ENCODE measurements at places on chromosomes 2 and 18.

DNA sequence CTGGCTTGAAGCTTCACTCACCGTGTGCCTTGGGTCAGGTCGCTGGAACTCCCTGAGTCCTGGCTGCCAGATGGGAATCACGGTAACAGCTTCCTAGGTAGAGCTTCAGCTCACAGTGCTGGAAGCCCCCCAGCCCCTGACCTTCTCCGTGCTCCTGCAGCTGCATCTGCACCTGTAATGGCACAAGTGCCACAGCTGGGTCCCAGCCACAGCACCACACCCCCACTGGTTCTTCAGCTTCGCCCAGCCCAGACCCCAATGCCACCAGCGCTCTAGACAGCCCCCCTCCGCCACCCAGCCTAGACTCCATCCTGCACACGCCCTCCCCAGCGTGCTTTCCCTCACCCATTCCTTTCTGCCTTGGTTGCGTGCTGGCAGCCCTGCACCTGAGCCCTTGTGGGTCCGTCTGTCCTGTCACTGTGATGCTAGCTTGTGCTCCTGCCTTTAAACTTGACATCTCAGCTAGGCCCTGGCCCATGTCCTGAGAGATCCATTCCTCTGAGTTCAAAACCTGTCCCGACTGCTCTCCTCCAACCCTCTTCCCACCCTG is 7.6 kb upstream of the ESPNL start:
- no peak for DNase-seq

DNA sequence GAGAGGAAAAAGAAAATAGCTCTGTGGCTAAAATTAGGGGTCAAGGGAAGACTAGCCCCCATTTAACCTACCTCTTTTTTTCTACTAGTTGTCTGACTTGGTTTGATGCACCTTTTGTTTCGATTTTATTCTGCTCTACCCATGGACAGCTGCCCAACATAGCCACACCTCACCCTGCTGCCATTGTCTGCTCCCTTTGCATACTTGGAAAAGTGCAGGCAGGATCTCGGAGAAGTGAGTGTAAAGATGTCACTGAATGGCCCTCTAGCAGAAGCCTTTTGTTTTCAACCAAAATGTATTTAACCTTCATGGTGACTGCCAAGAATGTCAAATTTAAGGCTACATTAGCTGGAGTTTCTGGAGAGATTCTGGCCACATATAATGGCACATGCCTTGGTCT is 62.9 kb downstream of the SETBP1 start:
- DNase-seq, result no peak

DNA sequence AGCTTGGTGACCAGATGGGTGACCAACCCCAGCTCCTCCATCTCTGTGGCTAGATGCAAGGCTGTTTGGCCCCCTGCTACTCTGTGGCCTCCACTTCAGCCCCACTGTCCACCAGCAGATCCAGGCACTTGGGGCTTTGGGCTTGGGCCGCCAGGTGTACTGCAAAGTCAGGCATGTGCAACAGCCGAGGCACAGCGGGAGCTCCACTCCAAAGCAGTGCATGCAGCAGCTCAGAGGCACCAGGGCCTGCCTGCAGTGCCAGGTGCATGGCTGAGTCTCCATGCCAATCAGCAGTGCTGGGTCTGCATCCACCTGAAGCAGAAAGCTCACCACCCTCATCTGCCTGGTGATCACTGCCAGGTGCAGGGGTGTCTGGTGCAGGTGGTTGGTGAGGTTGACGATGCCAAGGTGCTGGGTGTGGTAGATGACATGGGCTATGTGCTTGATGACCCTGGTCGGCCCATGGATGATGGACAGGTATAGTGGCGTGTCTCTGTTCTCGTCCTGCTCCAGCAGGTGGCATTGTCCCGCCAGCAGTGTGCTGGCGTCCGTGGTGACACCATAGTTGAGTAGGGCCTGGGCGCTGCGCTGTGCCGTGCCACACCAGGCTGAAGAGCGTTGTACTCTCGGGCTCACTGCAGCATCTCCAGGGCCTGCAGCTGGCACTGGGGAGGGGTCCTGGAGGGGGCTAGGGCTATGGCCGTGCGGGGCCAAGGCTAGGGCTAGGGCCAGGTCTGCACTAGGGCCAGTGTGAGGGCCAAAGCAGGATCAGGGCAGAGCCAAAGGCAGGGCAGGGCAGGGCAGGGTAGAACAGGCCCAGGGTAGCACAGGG is 1.0 kb upstream of the ANKRD62 start:
- DNase-seq, result no peak

- DNase-seq, result no peak
Measured at GRCh38 chr2:152106464-152106863, 7.6 kb upstream of the CACNB4 start.

- DNase-seq, result no peak
Measured at GRCh38 chr2:95069465-95069864, 44.0 kb downstream of the MAL start.

GRCh38 chr2:100817388-100817985 is 2.5 kb upstream of the NPAS2 start:
- no peak for DNase-seq
